ENCODE measurements at places on chromosomes 2 and 18.
A peak's percentile ranks its signal among the peaks of the same experiment; 100 is the strongest.

GRCh38 chr2:43513216-43513615 is 82.6 kb downstream of the THADA start:
- peak; percentile 28 for DNase-seq

DNA sequence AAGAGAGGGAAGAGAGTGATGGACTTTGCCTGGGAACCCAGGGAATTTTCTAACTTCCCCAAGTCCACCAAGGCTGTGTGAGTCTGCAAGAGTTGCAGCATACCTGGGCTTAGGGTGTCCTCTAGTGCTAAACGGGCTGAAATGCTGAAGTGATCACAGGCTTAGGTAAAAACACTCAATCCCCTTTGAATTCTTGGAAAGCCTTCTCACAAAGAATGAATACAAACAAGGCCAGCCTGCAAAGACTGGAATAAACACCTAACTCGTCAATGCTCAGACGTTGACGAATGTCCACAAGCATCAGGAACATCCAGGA is 30.0 kb upstream of the BMP10 start:
- DNase-seq: peak; percentile 62

GRCh38 chr18:34977838-34978532 is 63.2 kb upstream of the MAPRE2 start:
- DNase-seq: no peak

- no peak for DNase-seq
These were observed 505.8 kb upstream of the NRP2 start for GRCh38 chr2:205176546-205176945.

DNA sequence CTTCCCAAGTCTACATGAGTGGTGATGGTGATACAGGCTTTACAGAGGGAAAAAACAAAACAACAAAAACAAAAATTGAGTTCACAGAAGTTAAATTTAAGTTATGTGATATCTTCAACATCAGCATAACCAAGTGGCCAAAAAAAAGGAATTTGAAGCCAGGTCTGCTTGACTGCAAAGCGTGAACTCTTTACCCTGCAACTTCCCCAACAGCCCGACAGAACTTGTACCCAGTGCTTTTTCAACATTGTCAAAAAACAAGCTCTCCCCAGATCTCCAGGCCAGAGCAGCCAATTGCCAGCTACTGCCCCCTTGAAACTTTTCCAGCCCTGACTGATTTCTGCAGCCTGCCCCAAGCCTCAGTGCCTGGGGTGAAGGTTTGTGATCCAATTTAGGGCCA is 76.7 kb downstream of the RNF144A start:
- DNase-seq: no peak

DNA sequence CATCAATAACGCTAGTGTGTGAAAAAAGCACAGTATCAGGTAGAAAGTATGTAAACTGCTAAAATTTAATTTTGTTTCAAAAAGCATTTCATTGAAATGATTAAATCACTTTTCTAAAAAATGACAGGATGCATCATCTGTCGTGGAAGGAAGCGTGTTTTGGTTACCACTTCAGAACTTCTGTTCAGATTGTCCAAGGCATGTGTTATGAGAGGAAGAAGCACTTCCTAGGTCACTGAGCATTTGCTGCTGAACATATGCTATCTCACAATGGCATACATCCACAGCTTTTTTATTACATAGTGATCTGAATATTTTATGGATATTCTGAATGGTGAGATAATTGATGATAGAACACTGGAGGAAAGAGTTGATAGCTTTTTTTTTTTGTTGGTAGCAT is 737.5 kb downstream of the SATB2 start:
- DNase-seq: no peak

- no peak for DNase-seq
These were observed 404.6 kb upstream of the KCNJ3 start for GRCh38 chr2:154293864-154294263.

GRCh38 chr2:72027426-72028161 is 120.1 kb downstream of the CYP26B1 start:
- DNase-seq: no peak

DNA sequence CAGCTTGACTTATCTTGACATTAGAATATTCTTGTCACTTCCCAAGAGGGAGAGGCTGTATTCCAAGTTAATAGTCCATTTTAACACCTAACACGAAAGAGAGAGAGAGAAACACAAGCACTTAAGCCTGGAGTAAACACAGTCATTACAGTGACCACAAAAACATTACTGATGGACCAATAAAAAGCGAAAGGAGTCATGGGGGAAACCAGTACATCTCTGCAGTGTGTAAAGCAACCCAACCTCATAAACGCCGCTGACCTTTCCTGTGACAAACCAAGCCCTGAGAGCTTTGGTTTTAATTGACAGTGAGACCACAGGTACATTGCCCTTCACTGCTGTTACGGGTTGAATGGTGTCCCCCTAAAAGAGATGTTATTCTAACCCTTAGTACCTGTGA is 78.3 kb downstream of the SMAD4 start:
- no peak for DNase-seq

GRCh38 chr18:77157312-77157711 is 24.7 kb upstream of the MBP start:
- DNase-seq: no peak

- DNase-seq: no peak
These were observed 9.5 kb downstream of the ELP2 start for GRCh38 chr18:36139245-36139644.

DNA sequence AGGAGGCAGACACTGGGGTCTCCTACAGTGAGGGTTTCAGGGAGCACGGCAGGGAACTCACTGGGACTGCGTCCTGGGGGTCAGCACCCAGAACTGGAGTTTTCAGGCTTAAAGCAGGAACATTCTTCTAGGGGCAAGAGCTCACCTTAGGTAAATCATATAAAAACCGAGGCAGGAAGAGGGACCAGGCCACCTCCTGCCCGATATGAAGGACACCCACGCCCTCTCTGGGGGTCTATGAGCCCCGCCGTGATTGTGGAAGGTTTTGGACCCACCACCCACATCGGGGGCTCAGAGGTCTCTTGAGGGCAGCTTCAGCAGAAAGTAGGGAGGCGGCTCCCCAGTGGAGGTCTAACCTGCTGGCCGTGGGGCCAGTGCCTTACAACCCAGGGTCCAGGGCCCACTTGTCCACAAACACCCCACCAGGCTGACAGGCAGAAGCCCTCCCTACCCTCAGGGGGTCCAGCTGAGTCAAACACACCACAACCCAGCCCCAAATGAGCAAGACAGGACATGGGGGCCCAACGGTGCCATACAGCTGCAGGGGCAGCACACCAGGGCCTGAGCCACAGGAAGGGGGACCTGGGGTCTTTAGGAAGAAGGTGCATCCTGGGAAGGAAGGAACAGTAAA is 25.3 kb downstream of the CROCC2 start:
- DNase-seq: no peak

DNA sequence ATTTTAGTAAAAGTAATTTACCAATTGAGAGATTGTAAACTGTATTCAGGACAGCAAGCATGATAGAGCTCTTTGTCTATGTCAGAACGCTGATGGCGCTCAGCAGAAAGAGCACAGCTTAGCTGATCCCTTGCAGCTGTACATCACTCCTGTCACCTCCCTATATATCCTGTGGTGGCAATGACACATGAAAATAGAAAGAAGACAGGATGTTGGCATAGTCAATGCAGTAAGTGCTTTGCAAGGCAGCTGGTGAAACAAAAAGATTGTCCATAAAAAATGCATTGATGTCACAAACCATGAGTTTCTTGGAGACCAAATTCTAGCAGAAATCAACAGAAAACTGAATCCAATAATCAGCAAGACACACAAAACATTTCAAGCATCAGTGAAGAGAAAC is 221.5 kb downstream of the RIT2 start:
- DNase-seq: no peak

- DNase-seq: no peak
These were observed 317.8 kb downstream of the NRXN1 start for GRCh38 chr2:50714089-50714488.

DNA sequence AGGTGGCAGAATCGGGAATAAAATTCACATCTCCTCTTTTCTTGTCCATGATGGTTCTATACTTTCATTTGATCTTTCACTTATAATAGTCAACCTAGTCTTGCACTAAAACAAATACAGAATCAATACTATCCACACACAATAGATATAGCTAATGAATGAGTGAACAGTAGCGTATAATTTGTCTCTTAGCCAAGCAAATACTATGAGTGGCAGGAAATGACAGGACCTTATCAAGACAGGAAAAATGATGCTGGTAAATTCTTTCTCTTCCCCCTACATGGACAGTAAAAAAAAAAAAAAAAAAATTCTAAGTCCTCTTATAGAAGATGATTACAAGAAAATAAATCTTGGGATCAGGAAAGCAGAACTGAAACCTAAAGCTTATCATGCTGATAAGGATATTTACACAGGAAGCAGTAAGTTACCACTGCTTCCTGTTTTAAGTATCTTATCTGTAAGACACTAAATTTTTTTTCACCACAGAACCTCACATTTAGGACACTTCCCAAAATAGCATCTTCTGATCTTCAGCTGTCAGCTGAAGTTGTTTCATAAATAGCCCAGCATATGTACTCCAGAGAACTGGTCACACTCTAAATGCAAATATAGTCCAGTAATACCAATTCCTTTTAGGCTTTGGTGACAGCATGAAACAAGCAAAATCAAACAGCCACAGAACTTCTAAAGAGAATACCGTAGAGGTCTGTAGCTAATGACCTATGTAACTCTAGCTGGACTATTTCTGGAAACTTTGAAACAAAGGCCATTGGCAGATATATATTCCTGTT is 27.0 kb downstream of the IRS1 start:
- peak; percentile 68 for DNase-seq

DNA sequence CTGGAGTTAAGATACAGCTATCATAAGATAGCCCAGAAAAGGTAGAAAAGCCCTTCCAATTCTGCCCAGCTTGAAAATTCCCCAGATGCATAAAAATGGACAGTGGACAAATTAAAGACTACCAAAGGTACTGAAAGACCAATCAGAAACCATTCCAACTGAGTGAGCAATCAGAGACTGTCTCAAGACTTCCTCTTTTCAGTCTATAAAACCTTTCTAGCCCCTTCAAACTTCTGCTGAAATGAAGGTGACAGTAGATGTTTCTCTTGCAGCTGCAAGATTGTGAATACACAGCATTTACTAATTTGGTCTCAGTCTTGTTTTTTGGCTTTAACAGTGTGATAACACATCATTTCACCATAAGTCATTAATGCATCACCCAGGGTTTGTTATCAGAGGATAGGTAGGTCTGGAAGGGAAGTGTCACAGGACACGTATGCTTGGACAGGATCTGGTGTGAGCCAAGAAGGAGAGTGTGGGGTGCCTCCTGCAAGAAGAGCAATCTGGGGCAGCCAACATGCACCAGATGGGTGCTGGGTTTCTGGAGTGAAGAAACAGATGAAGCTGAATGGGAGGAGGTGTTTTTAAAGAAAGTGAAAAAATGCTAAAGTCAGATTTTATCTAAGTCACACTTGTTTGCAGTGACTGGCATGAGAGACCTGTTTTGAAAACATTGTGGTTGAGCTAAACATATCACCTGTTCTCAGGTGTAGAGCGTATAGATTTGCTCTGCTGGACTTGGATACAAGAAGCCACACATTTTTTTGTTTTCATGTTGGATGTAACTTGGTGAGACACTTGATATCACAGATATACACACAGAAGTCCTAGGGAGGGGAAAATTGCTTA is 75.3 kb upstream of the DDX18 start:
- no peak for DNase-seq

- peak; percentile 97 for DNase-seq
These were observed 89.2 kb downstream of the NFATC1 start for GRCh38 chr18:79484661-79485621.

DNA sequence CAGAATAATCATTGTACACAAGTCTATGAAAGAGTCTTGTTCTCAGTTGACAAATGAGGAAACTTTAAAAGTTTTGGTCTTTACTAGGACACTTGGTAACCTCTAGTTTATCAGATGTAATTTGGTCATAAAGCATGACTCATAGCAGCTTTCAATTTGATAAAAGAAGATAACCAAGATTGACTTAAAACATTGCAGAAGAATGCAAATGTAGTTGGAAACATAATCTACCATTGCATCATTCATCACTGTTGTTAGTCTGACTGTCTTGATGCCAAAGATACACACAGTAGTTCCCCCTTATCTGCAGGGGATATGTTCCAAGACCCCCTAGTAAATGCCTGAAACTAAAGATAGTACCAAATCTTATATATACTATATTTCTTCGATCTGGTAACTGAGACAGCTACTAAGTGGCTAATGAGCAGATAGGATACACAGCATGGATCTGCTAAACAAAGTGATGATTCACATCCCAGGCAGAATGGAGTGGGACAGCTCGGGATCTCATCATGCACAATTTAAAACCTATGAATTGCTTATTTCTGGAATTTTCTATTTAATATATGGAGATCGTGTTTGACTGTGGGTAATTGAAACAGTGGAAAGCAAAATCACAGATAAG is 131.4 kb upstream of the CCDC68 start:
- DNase-seq: peak; percentile 41

GRCh38 chr2:161161074-161161706 is 962 bp downstream of the TANK start:
- DNase-seq: peak; percentile 26

DNA sequence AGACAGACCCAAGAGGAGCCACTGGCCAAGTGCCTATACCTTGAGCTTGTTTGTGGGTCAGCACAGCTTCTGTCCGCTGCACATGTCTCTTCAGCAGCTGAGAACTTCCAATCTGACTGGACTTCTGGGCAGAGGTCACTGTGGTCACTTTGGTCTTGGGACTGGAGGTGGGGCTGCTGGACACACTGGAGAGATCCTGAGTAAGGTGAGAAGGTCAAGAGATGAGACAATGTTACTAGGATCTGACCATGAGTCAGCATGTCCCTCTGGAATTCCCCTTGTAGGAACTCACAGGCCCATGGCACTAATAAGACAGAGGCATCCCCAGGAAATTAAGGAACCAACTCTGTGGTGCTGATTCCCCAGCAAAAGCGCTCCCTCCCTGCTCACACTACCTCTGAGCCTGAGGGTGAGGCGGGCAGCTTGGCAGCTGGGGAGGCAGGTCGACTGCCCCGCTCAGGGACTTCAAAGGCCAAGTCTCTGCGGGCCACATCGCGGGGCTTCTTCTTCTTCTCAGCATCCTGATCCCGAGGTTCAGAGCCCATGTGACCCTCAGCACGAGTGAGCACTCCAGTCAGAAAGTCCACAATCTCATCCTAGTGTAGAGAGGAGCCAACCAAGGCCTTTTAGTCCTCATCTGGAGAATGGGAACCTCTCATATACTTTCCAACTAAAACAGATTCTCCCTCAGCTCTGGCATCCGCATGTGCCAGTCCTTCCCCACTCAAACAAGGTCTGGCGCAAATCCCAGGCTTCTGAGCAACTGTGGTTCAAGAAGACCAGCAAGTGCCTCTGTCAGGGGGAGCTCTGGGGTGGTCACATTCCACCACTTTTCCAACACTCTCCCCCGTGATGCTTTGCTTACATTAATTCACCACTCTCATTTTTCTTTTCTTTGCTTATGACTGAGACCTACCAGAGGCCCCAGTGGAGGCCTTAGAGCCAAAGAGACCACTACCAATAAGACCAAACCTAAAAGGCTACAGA is 29.4 kb downstream of the KANSL3 start:
- DNase-seq: peak; percentile 57

GRCh38 chr2:46150445-46150955 is 146.7 kb upstream of the EPAS1 start:
- no peak for DNase-seq

All from choroid plexus epithelial cell (primary cell).